Stimulated activated CD8-positive, alpha-beta memory T cell treated with anti-CD3 and anti-CD28 coated beads, Interleukin-15, amount 100 ng/mL, for 48 hours (primary cell): ENCODE measurements at places on chromosomes 5 and 9.

GRCh38 chr9:125701351-125701750 is 5.7 kb downstream of the MAPKAP1 start:
- DNase-seq: no peak

DNA sequence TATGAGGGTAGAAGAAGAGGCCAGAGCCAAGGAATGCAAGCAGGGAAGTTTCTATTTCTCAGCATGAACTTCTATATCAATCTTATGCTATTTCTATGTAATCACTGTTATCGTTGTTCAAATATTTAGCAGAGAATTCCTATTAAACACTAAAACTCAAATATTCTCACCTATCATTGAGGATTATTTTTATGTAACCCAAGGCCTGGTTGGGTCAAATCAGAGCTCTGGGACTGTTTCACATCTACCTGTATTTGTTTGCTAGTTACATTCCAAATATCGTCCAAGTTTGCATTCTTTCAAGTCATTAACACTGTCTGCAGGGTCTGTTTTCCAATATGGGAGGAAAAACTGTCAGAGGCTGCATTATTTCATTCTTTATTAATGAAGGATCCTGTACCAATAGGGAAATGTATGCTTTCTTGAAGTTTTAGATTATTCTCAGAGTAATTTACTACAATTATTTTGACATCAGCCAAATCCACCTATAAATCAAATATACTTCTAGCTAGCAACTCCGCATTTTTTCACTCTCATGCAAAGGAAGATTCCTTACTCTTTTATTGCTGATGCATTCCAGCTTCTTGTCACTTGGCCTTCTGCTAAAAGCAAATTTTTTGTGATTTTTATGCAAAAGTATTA is 52.2 kb downstream of the LURAP1L start:
- DNase-seq: no peak

DNA sequence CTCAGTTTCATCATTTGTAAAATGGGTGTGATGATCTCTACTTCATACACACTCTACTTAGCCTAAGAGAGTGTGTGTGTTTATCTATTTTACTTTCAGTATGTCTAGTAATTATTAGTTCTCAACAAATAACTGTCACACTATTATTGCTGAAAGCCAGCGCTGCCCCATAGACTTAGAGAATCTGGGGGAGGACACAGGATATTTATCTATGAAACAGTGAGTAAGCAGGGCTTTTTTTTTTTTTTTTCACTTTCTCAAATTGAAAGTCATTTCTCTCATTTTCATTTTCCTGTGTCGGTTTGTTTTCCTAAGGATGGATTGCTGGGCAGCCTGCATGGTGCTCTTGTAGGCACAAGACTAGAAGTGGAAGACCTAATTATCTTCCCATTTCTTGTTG is 248.4 kb upstream of the RPS23 start:
- no peak for DNase-seq

DNA sequence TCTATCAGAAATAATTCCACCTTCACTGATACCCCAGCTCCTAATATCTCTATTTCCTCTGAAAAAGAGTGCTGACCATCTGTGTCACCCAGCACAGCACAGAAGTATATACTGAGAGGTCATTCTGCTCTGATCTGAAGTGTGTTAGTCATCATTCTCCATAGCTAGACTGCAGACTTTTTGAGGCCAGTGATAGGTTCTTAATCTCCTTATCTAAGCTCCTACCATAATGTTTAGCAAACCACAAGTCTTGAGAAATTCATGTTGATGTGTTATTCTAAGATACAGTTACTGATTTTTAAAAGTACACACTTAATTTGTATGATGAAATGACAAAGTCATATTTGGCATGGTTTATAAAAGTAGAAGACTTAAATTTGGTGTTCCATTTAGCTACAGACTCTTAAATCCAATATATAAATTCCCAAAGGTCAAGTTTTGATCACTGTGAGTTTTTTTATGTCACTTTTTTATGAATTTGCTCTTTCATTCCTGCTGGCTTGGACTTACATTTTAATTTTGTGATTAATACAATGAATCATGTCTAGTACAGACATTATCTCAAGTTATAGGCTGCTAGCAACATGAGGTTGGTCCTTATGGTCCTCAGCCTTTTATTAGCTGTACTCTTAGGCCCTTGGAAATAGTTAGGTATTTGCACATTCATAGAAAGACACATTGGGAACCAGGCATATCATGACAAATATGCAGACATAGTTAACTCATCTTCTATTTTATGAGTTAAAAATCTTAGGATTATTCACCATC is 380.8 kb downstream of the EBF1 start:
- no peak for DNase-seq

GRCh38 chr5:162837155-162837554 is 600.2 kb upstream of the CCNG1 start:
- DNase-seq: no peak

GRCh38 chr5:127040796-127041520 is 10.6 kb upstream of the MARCHF3 start:
- DNase-seq: no peak

DNA sequence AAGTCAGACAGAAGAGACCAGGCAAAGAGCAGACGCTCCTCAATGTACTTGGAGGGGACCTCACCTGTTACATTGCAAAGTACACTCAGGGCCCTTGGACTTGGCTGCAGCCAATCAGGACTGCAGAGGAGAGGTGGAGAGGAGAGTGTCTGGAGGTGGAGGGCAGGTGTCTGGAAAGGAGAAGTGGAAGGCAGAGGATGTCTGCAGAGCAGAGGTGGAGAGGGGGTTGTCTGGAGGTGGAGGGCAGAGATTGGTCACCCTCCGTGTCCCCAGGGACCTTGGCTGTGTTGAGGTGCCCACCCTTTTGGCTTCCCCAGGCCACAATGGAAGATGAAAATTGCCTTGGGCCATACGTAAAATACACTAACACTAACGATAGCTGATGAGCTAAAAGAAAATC is 241.3 kb upstream of the IRX2 start:
- DNase-seq: no peak

GRCh38 chr9:91065231-91066041 is 263.8 kb downstream of the SYK start:
- no peak for DNase-seq

- peak; percentile 78 for DNase-seq
Measured at GRCh38 chr5:132410451-132411303, 41.2 kb downstream of the SLC22A5 start.

DNA sequence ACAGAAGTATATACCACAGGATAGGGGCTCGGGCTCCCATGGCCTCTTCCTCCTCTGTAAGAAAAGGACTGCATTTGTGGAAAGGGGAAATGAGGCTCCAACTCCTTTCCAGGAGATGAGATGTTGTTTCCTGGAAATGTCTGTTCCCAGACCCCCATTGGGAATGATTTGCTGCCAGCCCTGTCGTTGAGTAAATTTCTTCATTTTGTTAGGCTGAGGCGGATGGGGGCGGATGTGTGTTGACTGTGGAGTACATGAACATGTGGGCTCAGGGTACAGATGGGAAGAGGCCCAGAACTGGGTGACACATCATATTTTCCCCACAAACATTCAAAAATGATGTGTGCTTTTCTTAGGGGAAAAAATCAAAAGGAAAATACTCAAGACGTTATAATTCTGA is 28.8 kb upstream of the TNFAIP8 start:
- DNase-seq: no peak

- DNase-seq: no peak
Measured at GRCh38 chr5:22242532-22242931, 610.6 kb downstream of the CDH12 start.

- DNase-seq: no peak
Measured at GRCh38 chr5:172107571-172107970, 80.5 kb downstream of the STK10 start.

DNA sequence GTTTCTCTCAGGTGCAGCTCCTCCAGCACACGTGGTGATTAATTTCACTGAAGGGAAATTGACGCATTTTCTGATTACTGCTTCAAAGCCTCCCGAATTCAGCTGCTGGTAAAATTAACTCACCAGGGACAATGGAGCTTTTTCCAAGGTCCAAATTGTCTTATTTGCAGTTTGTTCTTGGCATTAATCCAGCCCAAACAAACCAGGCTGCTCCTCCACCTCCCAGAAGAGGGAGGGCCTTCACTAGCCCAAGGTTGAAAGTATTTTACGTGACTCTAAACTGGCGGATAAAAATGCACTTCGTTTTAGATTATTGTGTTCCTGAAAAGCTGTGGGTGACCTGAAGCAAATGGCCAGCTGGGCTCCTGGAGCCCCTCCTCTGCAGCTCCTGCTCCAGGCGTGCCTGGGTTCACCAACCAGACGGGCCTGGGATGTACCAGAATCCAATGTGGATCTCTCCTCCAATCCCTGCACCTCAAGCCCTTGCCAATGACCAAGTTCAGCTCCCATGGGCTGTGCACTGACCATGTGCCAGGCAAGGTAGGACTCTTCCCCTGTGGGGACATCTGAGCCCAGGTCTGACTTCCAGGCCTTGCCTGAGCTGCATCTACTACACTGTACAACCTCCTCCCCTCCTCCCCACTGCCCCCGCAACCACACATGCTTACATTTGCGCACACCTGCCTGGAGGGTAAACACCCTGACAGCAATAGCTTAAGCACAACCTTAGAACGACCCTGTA is 193.4 kb downstream of the CDK5RAP2 start:
- no peak for DNase-seq

- DNase-seq: no peak
Measured at GRCh38 chr5:90921418-90921973, 362.9 kb downstream of the ADGRV1 start.

GRCh38 chr5:78633700-78634099 is 14.9 kb downstream of the LHFPL2 start:
- no peak for DNase-seq

GRCh38 chr5:142141463-142141862 is 32.9 kb downstream of the NDFIP1 start:
- no peak for DNase-seq

GRCh38 chr9:103627731-103628130 is 466.4 kb upstream of the SMC2 start:
- no peak for DNase-seq

- DNase-seq: no peak
Measured at GRCh38 chr9:2354216-2354615, 267.4 kb upstream of the VLDLR start.

- DNase-seq: no peak
Measured at GRCh38 chr9:134707731-134708671, 66.4 kb downstream of the COL5A1 start.

DNA sequence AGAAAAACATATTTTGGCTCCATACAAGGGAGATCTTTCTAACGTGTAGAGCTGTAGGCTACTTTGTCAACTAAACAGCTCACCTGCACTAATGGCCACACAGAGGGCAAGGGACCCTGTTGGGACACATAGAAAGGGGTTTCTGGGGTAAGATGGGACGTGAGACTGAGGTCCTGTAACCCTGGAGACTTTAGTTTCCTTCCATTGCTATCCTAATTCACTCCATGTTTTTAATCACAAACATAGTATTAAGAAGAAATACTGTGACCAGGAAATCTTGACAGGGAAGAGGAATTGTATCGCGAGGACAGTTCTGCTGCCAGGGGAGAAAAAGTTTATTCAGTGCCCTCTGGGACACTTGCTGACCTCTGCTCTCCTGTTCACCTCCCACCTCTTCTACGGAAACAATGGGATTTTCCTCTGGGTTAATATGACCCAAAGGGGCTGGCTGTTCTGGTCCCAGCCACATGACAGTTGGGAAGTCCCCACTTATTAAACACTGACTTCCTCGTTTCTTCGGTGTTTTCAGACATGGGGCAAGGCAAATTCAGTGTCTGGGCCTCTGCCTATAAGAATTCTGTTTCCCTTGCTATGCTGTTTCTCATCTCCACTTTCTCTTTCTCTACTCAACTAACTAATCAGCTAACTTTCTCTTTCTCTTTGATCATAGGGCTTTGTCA is 106.9 kb upstream of the SEMA6A start:
- no peak for DNase-seq

- DNase-seq: no peak
Measured at GRCh38 chr5:123700624-123701287, 188.8 kb downstream of the CSNK1G3 start.

- no peak for DNase-seq
Measured at GRCh38 chr9:126233913-126234525, 92.6 kb upstream of the MVB12B start.

GRCh38 chr5:1850324-1851154 is 32.2 kb downstream of the IRX4 start:
- no peak for DNase-seq

DNA sequence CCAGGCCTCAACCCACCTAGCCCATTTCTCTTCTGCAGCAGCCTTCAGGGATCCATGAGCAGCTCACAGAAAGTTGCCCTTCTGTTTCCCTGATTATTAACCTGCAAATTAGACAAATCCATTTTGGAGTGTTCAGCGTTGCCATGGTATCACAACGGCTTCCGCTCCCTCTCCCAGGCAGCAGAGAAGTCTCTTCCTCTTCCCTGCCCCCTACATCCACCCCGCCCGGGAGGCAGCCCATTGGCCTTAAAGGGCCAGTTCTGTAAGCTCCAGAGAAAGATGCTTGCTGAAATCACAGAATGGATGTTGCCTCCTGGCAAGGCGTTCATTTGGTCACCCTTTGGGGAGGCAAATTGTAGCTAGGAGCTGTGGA is 47.7 kb upstream of the BOD1 start:
- DNase-seq: no peak

- DNase-seq: no peak
Measured at GRCh38 chr5:102314328-102314727, 18.2 kb upstream of the SLCO4C1 start.

DNA sequence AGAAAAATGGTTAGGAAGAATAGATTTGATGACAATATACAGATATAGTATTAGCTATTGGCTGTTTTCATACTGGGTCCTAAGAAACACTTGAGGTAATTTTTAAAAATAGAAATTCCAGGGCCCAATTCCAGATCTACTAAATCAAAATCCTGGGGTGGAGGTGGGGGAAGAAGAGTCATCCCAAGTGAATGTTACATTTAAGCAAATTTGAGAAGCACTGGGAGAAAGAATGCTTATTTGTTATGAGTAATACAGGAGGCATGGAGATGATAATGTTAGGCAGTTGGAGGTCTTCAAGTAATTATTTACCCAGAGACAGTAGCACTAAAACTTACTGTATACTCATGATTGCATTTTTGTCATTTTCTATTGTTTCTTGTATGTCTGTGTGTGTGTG is 93.0 kb upstream of the DAB2 start:
- DNase-seq: no peak

DNA sequence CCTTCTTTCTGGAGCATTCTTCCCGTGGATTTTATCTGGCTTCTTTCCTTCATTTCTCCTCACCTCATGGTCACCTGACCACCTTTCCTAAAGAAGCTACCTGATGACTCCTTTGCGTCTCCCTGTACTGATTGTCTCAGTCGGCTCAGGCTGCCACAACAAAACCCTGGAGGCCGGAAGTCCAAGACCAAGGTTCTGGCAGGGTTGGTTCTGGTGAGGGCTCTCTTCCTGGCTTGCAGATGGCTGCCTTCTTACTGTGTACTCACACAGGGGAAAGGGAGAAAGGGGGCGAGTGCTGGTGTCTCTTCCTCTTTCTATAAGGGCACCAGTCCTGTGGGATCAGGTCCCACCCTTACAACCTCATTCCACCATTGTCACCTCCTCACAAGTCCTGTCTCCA is 140.0 kb downstream of the SYK start:
- DNase-seq: no peak

GRCh38 chr9:131446276-131446675 is 52.4 kb downstream of the PRRC2B start:
- no peak for DNase-seq
